ENCODE measurements at places on chromosomes 13 and 19.

DNA sequence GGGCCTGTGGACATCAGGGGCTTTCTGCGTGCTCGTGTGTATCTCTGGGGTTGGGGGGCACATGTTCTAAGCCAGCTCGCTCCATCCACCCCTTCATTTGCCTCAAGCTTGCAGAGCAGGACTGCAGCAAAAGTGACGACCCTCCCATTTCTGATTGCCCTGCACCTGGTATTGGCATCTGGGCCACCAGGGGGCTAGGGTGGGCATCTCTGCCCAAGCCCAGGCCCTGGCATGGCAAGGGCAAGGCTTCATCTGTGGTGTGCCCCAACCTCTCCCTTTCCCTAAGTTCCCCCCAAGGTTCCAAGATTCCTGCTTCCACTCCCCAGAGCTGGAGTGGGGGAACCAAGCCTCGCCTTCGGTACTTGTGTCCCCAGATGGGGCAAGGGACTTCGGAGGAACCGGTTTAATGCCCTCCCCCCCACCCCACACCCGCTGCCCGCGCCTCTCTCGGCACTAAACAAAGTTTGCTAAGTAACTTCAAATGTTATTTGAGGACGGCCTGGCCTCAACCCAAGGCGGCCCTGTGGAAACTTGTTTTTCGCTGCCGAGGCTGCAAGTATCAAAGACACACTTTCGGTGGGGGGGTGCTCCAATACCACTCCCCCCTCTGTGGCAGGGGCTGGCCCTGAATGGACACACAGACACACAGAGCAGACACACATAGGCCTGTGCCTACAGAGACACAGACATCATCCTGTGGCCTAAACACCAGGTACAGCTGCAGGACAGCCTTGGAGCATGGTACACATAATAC is 12.2 kb downstream of the NFIX start:
- DNase-seq, result no peak

DNA sequence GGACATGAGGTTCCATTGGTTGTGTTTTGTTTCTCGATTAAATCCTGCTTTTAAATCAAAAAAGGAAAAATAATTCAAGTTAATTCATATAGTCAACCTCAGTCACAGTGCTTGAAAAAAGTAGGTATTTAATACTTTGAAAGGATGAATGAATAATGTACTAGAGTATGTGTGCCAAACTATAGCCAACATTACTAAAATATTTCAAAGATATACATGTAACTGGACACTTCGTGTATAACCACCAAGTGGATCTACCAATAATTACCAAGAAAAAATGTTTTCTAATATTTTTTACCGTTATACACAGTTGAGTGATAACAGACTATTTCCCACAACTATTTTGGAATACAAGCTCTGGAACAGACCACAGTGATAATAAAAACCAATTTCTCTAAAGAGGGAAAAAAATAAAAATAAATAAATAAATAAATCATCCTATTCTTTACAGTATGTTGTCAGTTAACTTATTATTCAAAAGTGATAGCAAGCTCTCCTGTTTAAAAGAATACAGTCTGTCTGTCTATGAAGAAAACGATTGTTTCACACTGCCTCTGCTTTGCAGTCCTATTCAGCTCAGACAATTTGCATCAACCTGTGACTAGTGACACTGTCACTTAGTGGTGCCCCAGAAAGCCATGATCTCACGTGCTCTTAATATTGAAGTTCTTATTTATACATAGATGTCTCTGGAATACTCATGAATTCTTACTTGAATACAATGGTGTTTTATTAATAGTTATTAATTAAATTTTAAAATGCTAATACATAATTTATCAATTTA is 58.2 kb downstream of the UBL3 start:
- no peak for DNase-seq

DNA sequence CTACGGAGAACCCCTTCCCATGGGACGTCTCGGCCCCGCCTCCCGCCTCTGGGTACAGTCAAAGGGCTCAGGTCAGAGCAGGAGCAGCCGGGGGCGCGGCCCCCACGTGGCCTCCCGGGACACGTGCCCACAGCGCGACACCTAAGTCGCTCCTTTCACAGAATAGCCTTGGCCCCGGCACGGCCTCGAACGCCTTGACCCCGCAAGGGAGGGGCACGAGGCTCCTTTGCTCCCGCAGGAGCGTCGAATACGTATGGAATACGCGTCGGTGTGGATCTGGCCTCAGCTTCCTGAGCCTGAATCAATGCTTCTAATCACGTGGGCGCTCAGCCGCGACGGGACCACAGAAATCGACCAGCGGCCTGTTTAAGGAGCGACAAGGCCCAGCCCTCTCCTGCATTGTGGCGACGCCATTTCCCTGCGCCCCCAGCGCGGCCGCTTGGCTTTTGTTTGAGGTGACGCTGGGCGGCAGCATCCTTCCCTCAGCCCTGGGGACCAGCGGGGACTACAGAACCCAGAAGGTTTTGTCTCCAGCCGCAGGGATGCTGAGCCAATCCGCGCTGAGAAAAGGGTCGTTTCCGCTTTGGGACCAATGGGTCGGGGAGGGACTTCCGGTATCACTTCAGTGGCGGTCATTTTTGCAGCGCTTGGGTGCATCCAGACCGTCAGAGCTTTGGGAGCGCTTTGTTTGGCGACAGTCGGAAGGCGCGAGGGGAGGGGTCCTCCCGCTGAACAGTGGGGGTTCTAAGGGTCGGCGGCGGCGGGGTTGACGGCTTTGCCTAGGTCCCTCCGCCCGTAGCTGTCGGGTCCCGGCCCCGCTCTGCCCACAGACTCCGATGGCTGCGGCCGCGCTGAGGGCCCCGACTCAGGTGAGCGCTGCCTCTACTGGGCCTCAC is at the start of gene ZIK1:
TSS of gene ZIK1 (plus strand) at position 625 of the 896 bp plus-strand sequence. CDS start at position 837, 212 bp downstream.
- peak; percentile 95 for DNase-seq

- DNase-seq, result no peak
These were observed 6.0 kb downstream of the PROZ start for GRCh38 chr13:113164492-113164891.

DNA sequence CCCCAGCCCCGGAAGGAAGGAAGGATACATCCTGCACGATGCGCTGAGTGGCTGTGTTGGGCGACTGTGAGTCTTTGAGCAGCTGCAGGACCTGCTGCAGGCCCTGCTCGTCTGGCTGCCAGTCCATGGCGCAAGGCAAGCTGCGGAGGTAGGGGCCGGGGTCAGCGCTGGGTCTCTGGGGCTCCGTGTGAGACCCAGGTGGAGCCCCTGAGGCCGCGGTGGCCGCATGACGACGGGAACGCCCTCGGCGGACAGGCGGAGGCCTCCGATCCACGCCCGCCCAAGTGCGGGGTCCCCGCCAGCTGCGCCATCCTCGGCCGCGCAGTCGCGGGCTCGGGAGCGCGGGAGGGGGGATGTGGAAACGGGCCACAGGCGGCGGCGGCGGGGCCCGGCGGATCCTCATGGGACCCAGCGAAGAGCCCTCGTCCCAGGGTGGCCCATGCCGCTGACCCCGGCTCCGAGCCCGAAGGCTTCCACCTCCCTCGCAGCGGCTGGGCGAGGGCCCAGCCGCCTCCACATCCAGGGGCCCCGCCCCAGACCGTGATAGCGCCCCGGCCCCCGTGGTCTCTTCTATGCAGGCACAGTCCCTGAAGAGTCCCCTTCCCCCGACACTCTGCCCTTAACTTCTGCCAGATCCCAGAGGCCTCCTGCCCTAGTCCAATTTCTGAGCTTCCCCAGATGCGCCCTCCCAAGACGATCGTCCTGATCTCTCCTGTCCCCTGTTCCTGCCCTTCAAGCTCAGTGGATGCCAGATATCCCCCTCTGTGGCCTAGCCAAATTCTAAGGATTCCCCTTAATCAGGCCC is 2.7 kb downstream of the TNPO2 start:
- peak; percentile 48 for DNase-seq

- DNase-seq, result no peak
These were observed 55.5 kb downstream of the GNG7 start for GRCh38 chr19:2646866-2647535.

DNA sequence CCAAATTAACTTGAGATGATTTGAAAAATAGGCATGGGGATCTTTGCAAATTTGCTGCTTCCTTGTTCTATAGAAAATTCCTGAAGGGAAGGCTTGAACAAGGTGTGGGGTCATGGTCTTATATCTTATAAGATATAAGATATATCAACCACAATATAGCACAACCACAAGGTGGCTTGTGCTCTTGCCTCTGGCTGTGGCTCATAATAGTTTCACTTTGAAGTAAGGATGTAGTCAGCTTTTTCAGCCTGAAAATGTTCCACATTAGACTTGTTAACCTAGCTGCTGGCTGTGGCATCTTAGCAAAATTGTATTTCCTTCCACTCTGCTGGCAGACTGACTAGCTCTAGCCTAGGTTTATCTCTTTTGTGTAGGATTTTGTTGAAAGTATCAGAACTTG is 169.7 kb downstream of the KLF5 start:
- DNase-seq, result no peak

DNA sequence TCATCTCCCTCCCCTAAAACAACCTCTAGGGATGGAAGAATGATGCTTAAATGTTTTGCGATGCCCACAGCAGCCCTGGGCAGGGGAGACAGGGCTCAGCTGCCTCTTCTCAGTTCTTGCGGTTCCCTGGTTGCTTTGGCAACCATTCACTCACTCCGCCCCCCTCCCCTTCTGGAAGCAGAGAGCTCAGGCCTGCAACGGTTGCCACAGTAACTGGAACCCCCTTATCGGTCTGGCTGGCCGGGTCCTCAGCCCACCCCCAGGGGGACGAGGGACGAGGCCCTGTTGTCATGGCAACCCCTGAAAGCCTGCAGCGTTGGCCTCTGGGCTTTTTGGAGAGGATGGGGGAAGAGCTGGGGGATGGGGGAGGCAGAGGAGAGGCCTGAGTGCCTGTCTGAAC is 19.5 kb downstream of the NOVA2 start:
- DNase-seq, result no peak

DNA sequence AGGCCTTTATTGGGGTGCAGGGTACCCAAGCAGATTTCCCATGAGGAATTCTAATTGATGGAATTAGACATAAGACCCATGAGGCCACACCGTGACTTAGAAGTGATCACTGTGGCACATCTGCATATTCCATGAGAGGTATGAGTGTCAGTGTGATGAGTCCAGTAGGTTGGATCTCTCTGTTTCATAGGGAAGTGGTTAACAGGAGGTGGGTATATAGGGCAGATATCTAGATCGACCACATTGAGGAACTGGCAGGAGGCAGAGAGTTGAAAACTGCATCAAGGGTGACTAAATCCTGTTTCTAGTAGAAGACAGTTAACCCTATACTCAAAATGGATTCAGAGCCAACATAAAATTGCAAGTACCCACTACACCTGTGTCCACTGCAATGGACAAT is 68.6 kb upstream of the MIR17HG start:
- no peak for DNase-seq

- no peak for DNase-seq
These were observed 1255.8 kb downstream of the SLITRK5 start for GRCh38 chr13:88926890-88927502.

DNA sequence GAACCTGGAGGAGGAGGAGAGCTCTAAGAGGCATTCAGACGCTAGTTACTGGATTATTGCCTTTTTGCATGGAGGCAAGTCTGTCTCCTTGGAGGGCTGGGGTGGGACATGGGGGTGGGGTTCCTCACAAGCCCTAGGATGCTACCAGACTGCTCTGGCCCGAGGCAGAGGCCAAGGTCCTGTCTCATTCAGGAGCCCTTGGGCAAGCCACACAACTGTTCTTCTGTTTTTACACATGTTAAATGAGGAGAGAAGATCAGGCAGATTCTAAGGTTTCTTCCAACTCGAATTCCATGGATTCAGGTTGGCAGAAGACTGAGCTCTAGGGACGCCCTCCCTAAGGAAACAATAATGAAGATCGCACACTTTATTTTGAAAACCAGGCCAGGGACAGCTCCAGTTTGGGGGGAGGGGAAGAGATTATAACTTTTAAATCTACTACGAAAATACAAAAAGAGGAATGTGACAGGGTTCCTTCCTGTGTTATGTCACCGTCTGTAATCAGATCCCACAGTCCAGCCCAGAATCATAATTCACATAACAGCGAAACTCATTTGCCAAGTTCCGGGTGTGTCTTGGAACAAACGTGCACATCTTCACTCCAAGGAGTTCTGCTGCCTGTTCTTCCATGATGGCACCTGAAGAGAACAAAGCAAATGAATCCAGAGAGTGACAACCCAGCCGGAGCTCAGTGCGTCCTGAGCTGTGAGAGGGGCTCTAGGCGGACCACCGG is 25.2 kb downstream of the IL17D start:
- DNase-seq, result no peak

DNA sequence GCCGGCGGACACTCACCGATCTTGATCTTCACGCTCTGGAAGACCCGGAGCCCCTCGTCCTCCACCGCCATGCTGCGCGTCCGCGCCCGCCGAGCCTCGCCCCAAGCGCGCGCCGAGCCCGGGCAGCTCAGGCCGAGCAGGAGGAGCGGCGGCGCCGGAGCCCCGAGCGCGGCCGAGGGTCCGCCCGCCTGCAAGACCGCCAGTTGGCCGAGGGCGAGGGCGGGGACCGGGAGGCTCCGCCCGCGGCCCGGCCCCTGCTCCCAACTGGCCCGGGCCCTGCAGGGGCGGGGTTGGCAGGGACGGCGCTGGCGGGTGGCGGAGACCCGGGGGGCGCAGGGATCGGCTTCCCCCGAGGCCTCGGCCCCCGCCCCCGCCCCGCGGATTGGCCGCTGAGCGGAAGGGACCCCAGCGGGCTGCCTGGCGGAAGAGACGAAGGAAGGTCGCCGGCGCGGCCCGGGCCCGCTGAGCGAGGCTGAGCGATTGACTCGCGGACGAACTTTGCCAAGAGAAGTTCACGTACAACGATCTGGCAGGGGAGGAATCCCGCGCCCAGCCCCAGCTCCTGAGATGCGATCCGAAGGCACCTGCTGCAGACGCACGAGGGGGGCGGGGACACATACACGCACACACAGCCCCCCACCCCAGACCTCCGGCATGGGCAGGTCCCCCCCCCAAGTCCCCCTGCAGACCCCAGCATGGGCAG is at the start of gene RASA3:
TSS of gene RASA3 (minus strand) at position 205 of the 703 bp plus-strand sequence. CDS start at position 71, 134 bp downstream.
- DNase-seq, result peak; percentile 96

DNA sequence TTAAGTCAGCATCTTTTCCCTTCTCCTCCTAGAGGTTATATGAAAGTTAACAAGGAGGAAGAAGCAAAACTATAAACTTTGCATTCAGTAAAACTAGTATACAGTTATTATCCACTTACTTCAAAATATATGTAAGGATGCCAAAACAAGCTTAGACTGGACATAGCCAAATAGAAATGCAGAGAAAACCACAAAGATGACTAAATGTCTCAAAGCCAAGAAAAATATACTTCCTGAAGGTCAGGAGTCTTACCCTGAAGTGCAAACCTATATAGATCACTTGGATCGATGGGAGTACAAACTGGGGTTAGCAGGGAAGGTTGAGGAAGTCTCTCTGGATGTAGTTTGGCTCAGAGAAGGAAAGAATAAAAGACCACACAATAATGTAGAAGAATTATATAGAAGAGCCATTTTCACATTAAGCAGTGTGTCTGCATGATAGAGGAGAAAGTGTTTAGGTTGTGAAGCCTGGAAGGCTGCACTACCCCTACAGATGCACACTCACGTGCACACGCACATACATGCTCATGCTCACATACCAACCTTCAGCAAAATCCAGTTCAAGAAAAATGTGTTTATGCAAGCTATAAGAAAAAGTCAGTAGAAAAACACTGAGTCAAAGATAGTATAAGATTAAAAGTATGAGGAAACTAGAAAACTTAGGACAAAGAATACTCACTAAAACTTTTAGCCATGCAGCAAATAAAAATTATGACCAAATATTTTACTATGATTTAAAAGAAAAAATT is 112.1 kb upstream of the RXFP2 start:
- no peak for DNase-seq

GRCh38 chr13:72990953-72991352 is 67.9 kb upstream of the KLF5 start:
- no peak for DNase-seq

Measured in AG08396 (cell line).